ENCODE measurements at places on chromosomes 13 and 19. TPM values are rescaled to one million over a fixed set of nuclear protein-coding genes. Genes with fewer than 3 reads are reported as not detected.

SYMPK gene
- 21.4 TPM for total RNA-seq

SYT5 gene
- total RNA-seq, result 84.8 TPM

CBY2 gene
- total RNA-seq, result not detected

LYPD3 gene
- 0.49 TPM for total RNA-seq

FAM83E gene
- total RNA-seq, result not detected

RETN gene
- total RNA-seq, result 0.98 TPM

GJA3 gene
- total RNA-seq, result under 0.01 TPM

ATP8A2 gene
- total RNA-seq, result 64.2 TPM

PTPRH gene
- total RNA-seq, result not detected

ATP11A gene
- total RNA-seq, result 6.6 TPM

OVOL3 gene
- total RNA-seq, result not detected

PIBF1 gene
- total RNA-seq, result 28.0 TPM

ZNF556 gene
- 0.25 TPM for total RNA-seq

ACER1 gene
- total RNA-seq, result not detected

WDR88 gene
- not detected for total RNA-seq

PSG2 gene
- total RNA-seq, result not detected

KIR2DL3 gene
- not detected for total RNA-seq

ATXN8OS gene
- total RNA-seq, result 1.2 TPM

CCDC70 gene
- not detected for total RNA-seq

IGFL4 gene
- total RNA-seq, result 2.5 TPM

SPTBN4 gene
- 25.6 TPM for total RNA-seq

WTIP gene
- 13.0 TPM for total RNA-seq

ZNF154 gene
- total RNA-seq, result 29.0 TPM

GSX1 gene
- under 0.01 TPM for total RNA-seq

YJEFN3 gene
- total RNA-seq, result 3.0 TPM

ZNF100 gene
- 13.8 TPM for total RNA-seq

CLDND2 gene
- not detected for total RNA-seq

SHISA7 gene
- 7.1 TPM for total RNA-seq

RAB3D gene
- 12.0 TPM for total RNA-seq

ELANE gene
- total RNA-seq, result 1.2 TPM

C2CD4C gene
- 16.0 TPM for total RNA-seq

CARS2 gene
- 36.1 TPM for total RNA-seq

SLC8A2 gene
- 37.4 TPM for total RNA-seq

SIRT6 gene
- 11.1 TPM for total RNA-seq

RGCC gene
- 25.8 TPM for total RNA-seq

HPN gene
- not detected for total RNA-seq

LHB gene
- total RNA-seq, result not detected

RPL21 gene
- total RNA-seq, result 865 TPM

GAPDHS gene
- not detected for total RNA-seq

PEAK3 gene
- under 0.01 TPM for total RNA-seq

CNN1 gene
- total RNA-seq, result 0.74 TPM

ZFP28 gene
- 30.5 TPM for total RNA-seq

CCDC169 gene
- total RNA-seq, result 3.4 TPM

GFY gene
- 0.25 TPM for total RNA-seq

ELAVL3 gene
- 132 TPM for total RNA-seq

PRODH2 gene
- not detected for total RNA-seq

METTL21C gene
- total RNA-seq, result not detected

KASH5 gene
- not detected for total RNA-seq

FAM216B gene
- total RNA-seq, result 0.74 TPM

ZNF536 gene
- 18.2 TPM for total RNA-seq

SPACA4 gene
- total RNA-seq, result not detected

ARL11 gene
- 0.25 TPM for total RNA-seq

ZNF112 gene
- total RNA-seq, result 17.9 TPM

MEDAG gene
- total RNA-seq, result 0.49 TPM

ZGLP1 gene
- total RNA-seq, result 2.7 TPM
